T-helper 17 cell (primary cell): ENCODE measurements at places on chromosomes 2 and 18.

GRCh38 chr2:25618676-25619075, 54.7 kb downstream of the DTNB start:
- DNase-seq = no peak
- no peaks in the 10 kb centered on the region for H3K27me3 ChIP-seq
- peaks cover 5% of the 10 kb centered on the region for H3K4me1 ChIP-seq

GRCh38 chr18:51537487-51537886, 340.0 kb upstream of the MEX3C start:
- no peak overlapping the region for H3K27ac ChIP-seq
- no peak for DNase-seq
- H3K4me3 ChIP-seq = no peak overlapping the region
- H3K27me3 ChIP-seq = peaks cover 9% of the 10 kb centered on the region

GRCh38 chr18:48265328-48265727, 143.9 kb downstream of the ZBTB7C start:
- H3K4me1 ChIP-seq = peaks cover 8% of the 10 kb centered on the region
- no peak overlapping the region for H3K4me3 ChIP-seq
- DNase-seq = no peak
- peaks cover 21% of the 10 kb centered on the region for H3K27me3 ChIP-seq

DNA sequence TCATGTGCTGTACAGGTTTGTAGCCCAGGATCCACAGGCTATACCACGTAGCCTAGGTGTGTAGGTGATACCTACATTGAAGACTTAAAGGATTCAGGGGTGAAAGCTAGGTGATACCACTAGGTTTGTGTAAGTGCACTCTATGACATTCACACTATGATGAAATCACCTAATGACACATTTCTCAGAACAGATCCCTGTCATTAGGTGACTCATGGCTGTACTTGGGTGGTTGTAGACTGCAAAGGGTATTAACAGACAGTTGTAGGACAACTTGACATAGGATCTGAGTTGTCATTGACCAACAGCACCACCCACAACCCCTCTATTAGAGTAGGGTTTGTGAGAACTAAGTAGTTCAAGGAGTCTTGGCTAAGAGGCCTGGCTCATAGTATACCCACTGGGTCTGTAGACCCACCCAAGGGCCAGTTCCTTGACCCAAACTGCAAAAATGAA, 27.7 kb upstream of the SMCHD1 start:
- no peak overlapping the region for H3K27ac ChIP-seq
- H3K27me3 ChIP-seq = no peaks in the 10 kb centered on the region
- peaks cover 12% of the 10 kb centered on the region for H3K4me1 ChIP-seq
- H3K36me3 ChIP-seq = no peaks in the 10 kb centered on the region
- no peak for DNase-seq

- H3K36me3 ChIP-seq = no peaks in the 10 kb centered on the region
- no peak overlapping the region for H3K4me3 ChIP-seq
- H3K27ac ChIP-seq = no peak overlapping the region
- H3K4me1 ChIP-seq = peaks cover 15% of the 10 kb centered on the region
- no peaks in the 10 kb centered on the region for H3K27me3 ChIP-seq
- no peak for DNase-seq
These were observed 50.9 kb downstream of the HS1BP3 start for GRCh38 chr2:20599861-20600461.

- no peaks in the 10 kb centered on the region for H3K4me1 ChIP-seq
- H3K4me3 ChIP-seq = no peak overlapping the region
- H3K27me3 ChIP-seq = peaks cover 20% of the 10 kb centered on the region
- DNase-seq = no peak
- H3K36me3 ChIP-seq = no peaks in the 10 kb centered on the region
- no peak overlapping the region for H3K27ac ChIP-seq
These were observed 14.9 kb upstream of the ITPRID2 start for GRCh38 chr2:181876614-181877063.

DNA sequence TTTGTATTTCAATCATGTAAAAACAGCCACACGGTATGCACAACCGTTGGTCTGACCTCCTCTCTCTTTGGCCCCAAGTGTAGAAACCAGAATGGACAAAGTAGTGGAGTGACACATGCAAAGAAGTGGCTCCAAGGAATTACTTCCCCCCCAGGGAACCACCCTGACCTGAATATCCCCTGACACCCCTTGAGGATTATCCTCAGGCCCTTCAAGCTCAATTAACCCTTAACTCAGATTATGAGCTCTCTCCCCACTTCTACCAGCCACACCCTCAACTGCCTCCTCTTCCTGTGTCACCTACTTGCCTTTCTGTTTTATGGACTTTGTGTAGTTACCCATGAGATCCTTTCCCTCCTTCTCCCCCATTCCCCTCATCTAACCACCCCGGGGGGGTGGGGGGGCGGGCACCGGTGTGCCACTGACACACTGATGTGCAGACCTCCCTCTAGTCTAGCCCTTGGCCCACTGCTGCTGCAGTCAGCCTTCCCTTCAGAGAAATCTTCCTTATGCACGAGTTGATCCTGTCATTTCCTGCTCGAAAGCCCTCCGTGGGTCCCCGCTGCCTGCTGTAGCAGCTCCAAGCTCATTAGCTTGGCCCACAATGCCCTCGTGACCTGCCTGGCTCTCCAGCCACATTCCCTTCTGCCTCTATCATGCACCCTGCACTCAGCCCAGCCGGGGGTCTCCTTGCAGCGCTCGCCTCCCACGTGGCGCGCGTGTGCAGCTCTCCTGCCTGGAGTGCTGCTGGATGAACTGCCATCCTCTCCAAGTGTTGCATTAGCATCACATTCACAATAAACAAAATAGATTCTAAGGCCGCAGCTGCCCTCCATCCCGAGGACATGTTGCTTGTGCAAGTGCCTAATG, 40.1 kb upstream of the TMEM177 start:
- H3K4me3 ChIP-seq = no peak overlapping the region
- peaks cover 3% of the 10 kb centered on the region for H3K4me1 ChIP-seq
- DNase-seq = no peak
- H3K36me3 ChIP-seq = no peaks in the 10 kb centered on the region

DNA sequence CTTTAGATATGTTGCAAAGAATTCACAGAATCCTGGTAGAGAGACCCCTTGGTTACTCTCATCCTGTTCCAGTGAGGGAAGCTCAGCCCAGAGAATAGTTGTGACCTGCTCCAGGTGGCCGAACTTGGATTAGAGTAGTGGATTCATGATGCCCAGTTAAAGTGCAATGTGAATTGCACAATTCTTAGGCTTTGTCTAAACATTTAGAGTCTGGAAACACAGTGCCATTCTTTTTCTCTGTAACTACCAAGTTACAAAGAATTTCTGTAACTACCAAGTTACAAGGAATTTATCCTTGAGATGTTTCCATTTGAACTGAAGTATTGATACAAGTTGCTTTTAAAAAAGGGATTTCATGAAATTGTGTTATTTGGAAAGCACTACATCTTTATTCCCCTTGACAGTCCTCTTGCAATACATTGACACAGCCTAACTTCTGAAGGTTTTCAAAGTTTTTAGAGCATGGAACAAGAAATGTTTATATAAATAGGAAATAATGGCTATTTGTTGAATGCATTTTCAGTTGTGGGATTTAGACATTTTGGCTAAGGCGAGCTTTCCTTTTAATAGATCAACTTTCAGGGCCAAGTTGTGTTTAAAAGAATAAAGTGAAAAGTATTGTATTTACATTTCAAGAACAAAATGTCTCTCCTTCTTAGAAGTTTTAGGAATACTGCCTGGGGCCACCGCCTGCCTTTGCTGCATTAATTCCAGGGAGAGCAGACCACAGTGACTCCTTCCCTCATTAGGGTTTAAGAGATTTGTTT, 315.0 kb downstream of the LPIN1 start:
- no peak for DNase-seq
- H3K27me3 ChIP-seq = peaks cover 6% of the 10 kb centered on the region
- peaks cover 14% of the 10 kb centered on the region for H3K4me1 ChIP-seq
- H3K36me3 ChIP-seq = peaks cover 4% of the 10 kb centered on the region
- no peak overlapping the region for H3K27ac ChIP-seq
- no peak overlapping the region for H3K4me3 ChIP-seq

DNA sequence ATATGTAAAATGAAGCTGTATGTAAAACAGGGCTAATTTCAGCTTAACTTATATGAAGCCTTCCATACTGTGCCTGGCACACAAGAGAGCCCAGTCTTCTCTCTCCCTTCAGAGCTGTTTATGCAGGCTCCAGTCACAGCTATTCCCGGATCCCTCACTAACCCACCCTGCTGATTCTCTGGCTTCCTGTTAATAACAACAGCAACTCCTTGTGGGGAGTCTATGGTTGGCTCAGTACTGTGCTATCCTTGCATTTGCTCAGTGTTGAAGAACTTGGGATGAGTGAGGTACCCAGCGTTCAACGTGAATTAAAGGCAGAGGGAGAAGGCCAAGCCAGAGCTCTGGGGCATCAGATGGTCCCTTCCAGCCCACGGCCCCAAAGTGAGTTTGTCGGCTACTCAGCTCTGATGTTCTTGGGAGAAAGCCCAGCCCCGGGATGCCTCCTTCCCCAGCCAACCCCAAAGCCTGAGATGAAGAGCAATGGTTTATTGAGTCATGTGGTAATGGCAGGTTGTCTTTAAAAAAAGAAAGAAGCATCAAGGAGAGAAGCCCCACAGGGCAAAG, 43.2 kb downstream of the PSD4 start:
- no peak for DNase-seq
- peaks cover 25% of the 10 kb centered on the region for H3K4me1 ChIP-seq
- H3K27ac ChIP-seq = peak overlapping the region; percentile 53
- H3K27me3 ChIP-seq = peaks cover 5% of the 10 kb centered on the region
- H3K36me3 ChIP-seq = no peaks in the 10 kb centered on the region
- H3K4me3 ChIP-seq = peak overlapping the region; percentile 59

GRCh38 chr18:8478968-8479370, 130.3 kb upstream of the RAB12 start:
- DNase-seq = no peak
- no peaks in the 10 kb centered on the region for H3K36me3 ChIP-seq
- H3K27me3 ChIP-seq = peaks cover 37% of the 10 kb centered on the region
- H3K27ac ChIP-seq = no peak overlapping the region
- no peak overlapping the region for H3K4me3 ChIP-seq

- no peak overlapping the region for H3K27ac ChIP-seq
- H3K27me3 ChIP-seq = peaks cover 90% of the 10 kb centered on the region
- peak overlapping the region; percentile 88 for H3K4me3 ChIP-seq
- H3K36me3 ChIP-seq = peaks cover 6% of the 10 kb centered on the region
- H3K4me1 ChIP-seq = peaks cover 23% of the 10 kb centered on the region
These were observed 34.3 kb upstream of the ATP6V1B1 start for GRCh38 chr2:70901227-70902066.

GRCh38 chr2:140108706-140109475, 1328.7 kb upstream of the NXPH2 start:
- no peaks in the 10 kb centered on the region for H3K4me1 ChIP-seq
- H3K27me3 ChIP-seq = no peaks in the 10 kb centered on the region
- H3K27ac ChIP-seq = no peak overlapping the region

GRCh38 chr2:223093436-223094241, 41.6 kb downstream of the KCNE4 start:
- peaks cover 18% of the 10 kb centered on the region for H3K27me3 ChIP-seq
- H3K27ac ChIP-seq = no peak overlapping the region
- H3K4me3 ChIP-seq = no peak overlapping the region
- no peaks in the 10 kb centered on the region for H3K4me1 ChIP-seq

DNA sequence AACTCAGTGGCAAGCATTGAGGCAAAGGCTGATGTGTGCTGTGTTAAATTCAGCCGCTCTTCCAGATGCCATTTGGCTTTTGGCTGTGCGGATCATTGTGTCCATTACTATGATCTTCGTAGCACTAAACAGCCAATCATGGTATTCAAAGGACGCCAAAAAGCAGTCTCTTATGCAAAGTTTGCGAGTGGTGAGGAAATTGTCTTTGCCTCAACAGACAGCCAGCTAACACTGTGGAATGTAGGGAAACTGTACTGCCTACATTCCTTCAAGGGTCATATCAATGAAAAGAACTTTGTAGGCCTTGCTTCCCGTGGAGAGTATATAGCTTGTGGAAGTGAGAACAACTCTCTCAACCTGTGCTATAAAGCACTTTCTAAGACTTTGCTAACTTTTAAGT, 195.5 kb upstream of the RAB12 start:
- no peaks in the 10 kb centered on the region for H3K27me3 ChIP-seq
- no peak overlapping the region for H3K27ac ChIP-seq
- H3K36me3 ChIP-seq = no peaks in the 10 kb centered on the region

DNA sequence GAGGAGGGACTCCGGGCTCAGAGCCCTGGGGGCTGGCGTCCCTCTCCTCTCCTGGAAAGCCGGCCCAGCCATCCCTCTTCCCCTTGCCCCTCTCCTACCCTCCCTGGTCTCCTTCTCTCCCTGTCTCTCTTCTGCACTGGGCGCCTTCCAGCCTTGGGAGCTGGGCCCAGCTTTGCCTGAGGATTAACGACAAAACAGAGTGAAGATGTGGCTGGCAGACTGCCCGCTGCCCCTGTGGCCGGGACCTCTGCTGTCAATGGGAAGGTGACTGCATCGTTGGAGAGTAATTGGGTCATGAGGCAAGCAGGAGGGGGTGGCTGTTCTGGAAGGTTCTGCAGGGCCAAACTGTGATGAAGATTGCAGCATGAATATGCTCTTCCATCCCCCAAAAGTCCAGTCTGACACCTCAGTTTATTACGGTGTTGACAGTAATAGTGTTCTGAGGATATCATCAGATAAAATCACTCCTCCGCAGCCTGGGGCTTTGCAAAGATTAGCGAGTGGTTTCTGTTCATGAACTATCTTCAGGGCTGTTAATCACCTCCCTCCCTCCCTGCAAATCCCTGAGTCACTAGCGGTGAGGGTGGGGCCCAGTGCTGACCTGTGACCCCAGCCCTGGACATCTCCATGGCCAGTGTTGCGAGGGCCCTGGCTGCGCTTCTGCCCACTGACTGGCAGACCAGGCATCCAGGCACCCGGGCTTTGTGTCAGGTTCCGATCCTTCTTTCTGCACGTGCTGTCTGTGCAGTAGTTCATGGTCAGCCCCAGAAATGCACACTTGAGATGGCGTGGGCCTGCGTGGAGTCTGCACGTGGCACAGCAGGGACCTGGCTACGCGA, 23.0 kb downstream of the RTP5 start:
- H3K4me1 ChIP-seq = peaks cover 10% of the 10 kb centered on the region

DNA sequence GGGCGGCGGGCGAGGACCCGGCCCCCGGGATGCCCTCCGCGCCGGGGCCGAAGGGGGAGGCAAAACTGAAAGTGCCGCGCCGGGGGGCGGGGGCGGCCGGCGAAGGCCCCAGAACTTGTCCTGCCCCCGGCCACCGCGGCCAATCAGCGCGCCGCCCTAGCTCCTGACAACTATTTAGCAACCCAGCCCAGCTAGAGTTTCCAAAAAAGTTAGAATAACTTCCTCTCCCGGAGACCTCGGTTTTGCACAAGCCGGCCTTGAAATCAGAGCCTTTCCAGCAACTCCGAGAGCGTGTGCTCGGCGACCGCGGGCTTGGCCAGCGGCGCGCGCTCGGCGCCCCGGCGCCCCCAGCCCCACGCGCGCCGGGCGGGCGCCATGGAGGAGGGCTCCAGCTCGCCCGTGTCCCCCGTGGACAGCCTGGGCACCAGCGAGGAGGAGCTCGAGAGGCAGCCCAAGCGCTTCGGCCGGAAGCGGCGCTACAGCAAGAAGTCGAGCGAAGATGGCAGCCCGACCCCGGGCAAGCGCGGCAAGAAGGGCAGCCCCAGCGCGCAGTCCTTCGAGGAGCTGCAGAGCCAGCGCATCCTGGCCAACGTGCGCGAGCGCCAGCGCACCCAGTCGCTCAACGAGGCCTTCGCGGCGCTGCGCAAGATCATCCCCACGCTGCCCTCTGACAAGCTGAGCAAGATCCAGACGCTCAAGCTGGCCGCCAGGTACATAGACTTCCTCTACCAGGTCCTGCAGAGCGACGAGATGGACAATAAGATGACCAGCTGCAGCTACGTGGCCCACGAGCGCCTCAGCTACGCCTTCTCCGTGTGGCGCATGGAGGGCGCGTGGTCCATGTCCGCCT, at the start of gene TWIST2:
Gene TWIST2, plus strand, starts transcription at position 245 of the 850 bp plus-strand sequence. Its CDS starts 131 bp downstream, at position 376.
- no peak within 1 kb of the TSS for H3K27ac ChIP-seq
- H3K36me3 ChIP-seq = no peaks in the 10 kb centered on the region
- no peak for DNase-seq
- H3K4me3 ChIP-seq = peak within 1 kb of the TSS; percentile 19
- H3K27me3 ChIP-seq = peaks cover 57% of the 10 kb centered on the region

- H3K27ac ChIP-seq = peak overlapping the region; percentile 57
- no peaks in the 10 kb centered on the region for H3K27me3 ChIP-seq
- H3K4me3 ChIP-seq = peak overlapping the region; percentile 68
- DNase-seq = no peak
These were observed 4.5 kb upstream of the IL18RAP start for GRCh38 chr2:102418421-102418961.
